ENCODE measurements at places on chromosomes 16 and 17.
A peak's percentile ranks its signal among the peaks of the same experiment; 100 is the strongest.

DNA sequence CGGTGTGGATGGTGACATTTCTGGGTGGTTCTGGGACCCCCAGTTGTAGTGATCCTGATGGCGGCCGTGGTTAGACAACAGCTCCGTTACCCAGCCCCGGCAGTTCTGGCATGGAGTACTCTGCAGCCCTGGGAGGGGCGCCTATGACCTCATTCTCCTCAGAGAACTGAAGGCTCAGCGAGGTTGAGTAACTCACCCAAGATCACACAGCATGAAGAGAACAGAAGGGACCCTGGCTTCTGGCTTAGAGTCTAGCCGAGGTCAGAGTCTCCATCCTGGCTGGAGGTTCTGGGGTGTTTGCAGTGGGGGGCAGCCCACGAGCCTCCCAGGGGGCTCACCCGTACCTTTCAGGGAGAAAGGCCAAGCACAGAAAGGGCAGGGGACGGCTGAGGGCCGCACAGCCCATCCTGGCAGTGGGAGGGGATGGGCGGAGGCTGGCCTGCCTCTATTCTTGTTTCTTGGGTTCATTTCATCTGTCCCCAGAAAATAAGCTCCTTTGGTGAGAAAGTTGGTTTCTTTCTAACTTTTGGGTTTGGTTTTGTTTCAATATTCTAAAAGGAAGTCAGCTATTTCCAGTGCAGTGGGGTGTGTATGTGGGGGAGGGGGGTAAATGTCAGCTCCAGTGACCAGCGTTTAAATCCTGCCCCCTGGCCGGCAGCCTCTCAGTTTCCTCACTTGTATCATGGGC is 13.2 kb downstream of the ZFPM1 start:
- no peak for DNase-seq

GRCh38 chr16:57104706-57105105 is 12.3 kb downstream of the CPNE2 start:
- no peak for DNase-seq

DNA sequence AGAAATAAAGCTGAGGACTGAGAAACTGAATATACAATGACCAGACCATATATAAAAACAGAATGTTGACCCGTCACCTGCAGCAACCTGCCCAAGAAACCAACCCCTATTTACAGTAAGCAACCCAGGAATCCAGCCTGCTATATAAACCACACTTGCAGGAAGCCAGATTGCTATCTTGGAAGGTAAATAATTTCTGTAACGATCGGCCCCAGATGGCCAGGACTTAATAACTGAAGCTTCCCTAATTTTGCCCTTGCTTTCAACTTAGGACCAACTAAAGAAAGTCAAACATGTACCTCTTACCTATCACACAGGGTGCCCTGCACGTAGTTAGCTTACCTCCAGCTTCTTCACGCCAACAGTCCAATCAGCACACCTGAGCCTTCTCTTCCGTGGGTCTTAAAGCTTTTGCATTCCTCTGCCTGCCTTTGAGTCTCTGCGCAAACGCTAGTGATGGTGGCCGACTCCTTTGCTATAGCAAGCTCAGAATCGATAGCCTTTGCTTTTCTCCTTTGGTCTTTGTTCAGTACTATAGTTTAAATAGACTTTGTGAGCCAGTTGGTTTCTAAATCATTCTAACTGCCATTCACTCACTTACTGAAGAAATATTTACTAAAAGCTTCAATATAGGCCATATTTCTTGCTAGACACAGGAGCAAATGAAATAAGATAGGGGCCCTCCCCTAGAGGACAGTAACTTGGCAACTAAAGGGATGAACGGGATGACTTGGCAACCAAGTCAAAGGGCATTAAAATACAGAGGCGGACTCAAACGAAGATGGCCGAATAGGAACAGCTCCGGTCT is 31.3 kb downstream of the MPHOSPH6 start:
- no peak for DNase-seq

GRCh38 chr17:51911237-51911636 is 247.3 kb downstream of the CA10 start:
- no peak for DNase-seq

- no peak for DNase-seq
These were observed 33.4 kb downstream of the SLC7A5 start for GRCh38 chr16:87835882-87836331.

- DNase-seq: no peak
These were observed 26.2 kb downstream of the KPNA2 start for GRCh38 chr17:68061512-68062313.

DNA sequence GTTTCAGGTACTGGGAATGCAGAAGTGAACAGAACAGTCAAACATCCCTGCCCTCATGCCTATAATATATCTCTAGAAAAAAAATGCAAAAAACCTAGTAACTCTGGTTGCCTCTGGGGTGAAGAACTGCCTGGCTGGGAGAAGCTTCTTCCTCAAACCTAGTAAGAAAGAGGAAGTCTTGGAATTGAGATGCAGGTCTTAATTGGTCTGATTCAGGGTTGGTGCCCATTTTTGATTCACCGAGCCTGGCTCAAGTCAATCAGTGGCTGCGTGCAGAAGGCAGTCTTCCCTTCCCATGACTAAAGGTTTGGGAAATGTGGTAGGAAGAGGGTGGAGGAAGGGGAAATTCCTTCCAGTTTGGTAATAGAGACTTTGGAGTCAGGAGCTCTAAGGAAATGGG is 22.4 kb downstream of the CDRT15 start:
- peak; percentile 69 for DNase-seq

DNA sequence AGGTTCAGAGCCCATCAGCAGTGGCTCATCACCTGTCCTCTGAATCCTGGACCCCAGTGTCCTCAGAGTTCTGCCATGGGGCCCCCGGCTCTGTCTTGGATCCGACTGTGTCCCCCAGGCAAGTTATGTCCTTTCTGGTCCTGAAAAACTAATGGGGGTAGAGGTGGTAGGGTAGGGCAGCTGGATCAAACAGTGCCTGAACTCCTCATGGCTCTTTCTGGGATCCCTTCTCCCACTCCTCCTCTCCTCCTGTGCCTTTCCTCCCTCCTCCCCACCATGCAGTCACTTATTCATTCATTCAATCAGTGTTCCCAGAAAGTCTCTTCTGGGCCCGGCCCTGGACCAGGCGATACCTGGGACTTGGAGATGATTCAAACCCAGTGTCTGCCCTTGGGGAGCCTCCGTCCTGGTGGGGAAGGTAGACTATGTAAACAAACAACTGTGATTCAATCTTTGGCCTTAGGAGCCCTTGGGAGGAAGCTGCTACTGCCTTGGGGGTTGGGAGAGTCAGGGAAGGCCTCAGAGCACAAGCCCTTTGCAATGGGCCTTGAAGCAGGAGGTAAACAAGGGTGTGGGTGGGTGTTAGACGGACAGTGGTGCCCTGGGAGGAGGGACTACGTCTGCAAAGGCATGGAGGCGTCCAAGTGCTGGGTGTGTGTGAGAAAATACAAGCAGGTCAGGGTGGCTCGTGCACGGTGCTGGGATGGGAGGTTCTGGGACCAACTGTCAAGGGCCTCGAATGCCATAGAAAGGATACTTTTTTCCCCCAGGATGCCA is 6.4 kb upstream of the FAM83G start:
- DNase-seq: no peak

DNA sequence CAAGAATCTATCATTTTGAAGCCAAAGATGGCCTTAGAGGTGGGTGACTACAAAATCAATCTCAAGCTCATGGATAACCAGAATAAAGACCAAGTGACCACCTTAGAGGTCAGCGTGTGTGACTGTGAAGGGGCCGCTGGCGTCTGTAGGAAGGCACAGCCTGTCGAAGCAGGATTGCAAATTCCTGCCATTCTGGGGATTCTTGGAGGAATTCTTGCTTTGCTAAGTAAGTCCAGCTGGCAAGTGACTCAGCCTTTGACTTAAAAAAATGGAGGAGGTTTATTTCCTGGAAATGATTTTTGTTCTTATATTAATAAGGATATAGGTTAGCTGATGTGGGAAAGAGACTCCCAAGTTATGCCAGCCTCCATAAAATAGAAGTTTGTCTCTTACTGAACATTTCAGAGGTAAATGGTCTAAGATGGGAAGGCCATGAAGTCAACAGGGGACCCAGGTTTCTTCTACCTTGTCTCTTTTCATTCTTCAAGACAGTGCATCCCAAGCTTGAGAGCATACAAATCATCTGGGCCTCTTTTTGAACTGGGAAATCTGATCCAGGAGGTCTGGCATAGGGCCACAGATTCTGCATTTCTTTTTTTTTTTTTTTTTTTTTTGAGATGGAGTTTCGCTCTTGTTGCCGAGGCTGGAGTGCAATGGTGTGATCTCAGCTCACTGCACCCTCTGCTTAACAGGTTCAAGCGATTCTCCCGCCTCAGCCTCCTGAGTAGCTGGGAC is 19.8 kb upstream of the TANGO6 start:
- peak; percentile 90 for DNase-seq

GRCh38 chr17:7588553-7589203 is 1.2 kb downstream of the SOX15 start:
- no peak for DNase-seq

- DNase-seq: no peak
These were observed 27.5 kb downstream of the AXIN2 start for GRCh38 chr17:65533852-65534457.

- DNase-seq: no peak
These were observed 11.7 kb upstream of the CD300H start for GRCh38 chr17:74578979-74579378.

GRCh38 chr16:28935924-28936783 is 4.4 kb downstream of the CD19 start:
- peak; percentile 64 for DNase-seq

GRCh38 chr17:58614859-58615459 is 76.9 kb downstream of the TEX14 start:
- DNase-seq: no peak

- no peak for DNase-seq
These were observed 82.3 kb upstream of the BCAR1 start for GRCh38 chr16:75333721-75334163.
